ENCODE measurements at places on chromosomes 4 and X. TPM values are rescaled to one million over a fixed set of nuclear protein-coding genes. Genes with fewer than 3 reads are reported as not detected.

The STX18 gene
- 53.5 TPM for polyA plus RNA-seq

The CYSLTR1 gene
- polyA plus RNA-seq, result 2.4 TPM

The ABCG2 gene
- 15.8 TPM for polyA plus RNA-seq

The SPANXB1 gene
- polyA plus RNA-seq, result not detected

The KDR gene
- polyA plus RNA-seq, result 34.9 TPM

The PCSK1N gene
- 566 TPM for polyA plus RNA-seq

The FAM149A gene
- polyA plus RNA-seq, result 37.8 TPM

The TMEM31 gene
- polyA plus RNA-seq, result 0.68 TPM

The CENPVL3 gene
- polyA plus RNA-seq, result 19.3 TPM

The RPA4 gene
- not detected for polyA plus RNA-seq

The SMIM10L2A gene
- 47.0 TPM for polyA plus RNA-seq

The PCDH18 gene
- polyA plus RNA-seq, result 25.9 TPM

The TASL gene
- 1.2 TPM for polyA plus RNA-seq

The TLR1 gene
- 3.7 TPM for polyA plus RNA-seq

The JCHAIN gene
- not detected for polyA plus RNA-seq

The TMPRSS11F gene
- polyA plus RNA-seq, result 0.16 TPM

The GPR143 gene
- polyA plus RNA-seq, result 5.9 TPM

The NMU gene
- polyA plus RNA-seq, result 11.2 TPM

The RUFY3 gene
- 212 TPM for polyA plus RNA-seq

The GPM6B gene
- polyA plus RNA-seq, result 757 TPM

The IGSF1 gene
- polyA plus RNA-seq, result 16.1 TPM

The GPRIN3 gene
- 15.8 TPM for polyA plus RNA-seq

The FAM47E gene
- 7.9 TPM for polyA plus RNA-seq

The RNF212 gene
- 9.8 TPM for polyA plus RNA-seq

The CXCL5 gene
- 1.9 TPM for polyA plus RNA-seq

The LIMCH1 gene
- polyA plus RNA-seq, result 56.1 TPM

The IL3RA gene
- polyA plus RNA-seq, result 15.6 TPM

The DUX4 gene
- not detected for polyA plus RNA-seq

The RNF128 gene
- polyA plus RNA-seq, result 7.6 TPM

The ETDB gene
- polyA plus RNA-seq, result 0.63 TPM

The SSX4 gene
- polyA plus RNA-seq, result not detected

The SYTL4 gene
- 6.7 TPM for polyA plus RNA-seq

The BEX5 gene
- 137 TPM for polyA plus RNA-seq
